ENCODE measurements at places on chromosomes 6 and 20.

- DNase-seq: no peak
Observed at GRCh38 chr20:1177680-1178079, 7.1 kb downstream of the TMEM74B start.

- DNase-seq: no peak
Observed at GRCh38 chr6:148351309-148351708, 8.7 kb downstream of the SASH1 start.

DNA sequence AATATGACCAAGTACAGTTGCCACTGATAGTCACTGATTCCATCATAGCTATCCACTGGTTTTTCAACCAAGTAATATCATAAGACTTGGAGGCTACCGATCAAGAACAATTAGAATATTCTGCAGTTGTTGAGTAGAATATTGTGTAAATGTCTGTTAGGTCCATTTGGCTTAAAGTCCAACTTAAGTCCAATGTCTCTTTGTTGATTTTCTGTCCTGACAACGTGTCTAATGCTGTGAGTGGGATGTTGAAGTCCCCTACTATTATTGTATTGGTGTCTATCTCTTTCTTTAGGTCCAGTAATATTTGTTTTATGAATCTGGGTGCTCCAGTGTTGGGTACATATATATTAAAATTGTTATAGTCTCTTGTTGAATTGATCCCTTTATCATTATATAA is 13.9 kb downstream of the ARFGEF3 start:
- no peak for DNase-seq

GRCh38 chr6:37273690-37274089 is 15.7 kb upstream of the TMEM217 start:
- no peak for DNase-seq

DNA sequence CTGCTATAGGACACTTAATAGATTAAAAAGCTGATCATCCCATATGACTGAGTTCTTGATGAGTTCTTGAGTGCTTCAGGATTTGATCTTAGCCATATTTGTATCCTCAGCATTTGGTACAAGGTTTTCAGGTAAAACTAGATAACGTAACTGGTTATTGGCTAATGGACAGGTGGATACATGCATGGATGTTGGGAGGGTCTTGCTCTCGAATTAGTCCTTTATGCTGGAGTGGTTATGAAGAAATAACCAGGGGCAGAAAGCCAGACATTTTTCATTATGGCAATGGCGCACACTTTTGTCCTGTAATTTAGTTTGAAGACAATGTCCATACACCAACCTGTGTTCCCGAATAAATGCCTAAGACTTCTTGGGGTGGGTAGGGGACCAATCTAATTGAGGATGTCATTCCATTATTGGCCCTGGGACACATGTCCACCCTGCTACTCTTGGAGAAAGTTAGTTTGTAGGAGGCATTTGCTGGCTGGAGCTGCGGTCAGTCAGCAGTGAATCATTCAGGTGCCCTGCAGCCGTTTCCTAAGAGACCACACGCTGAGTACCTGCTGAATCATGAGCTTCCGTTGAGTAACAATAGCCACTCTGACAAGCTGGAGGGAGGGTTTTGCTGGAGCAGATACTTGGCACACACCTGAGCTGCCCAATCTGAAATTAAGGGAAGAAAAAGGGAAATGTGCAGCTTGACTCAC is 194.4 kb downstream of the FOXA2 start:
- DNase-seq: no peak
